ENCODE measurements at places on chromosomes 4 and X. TPM values are rescaled to one million over a fixed set of nuclear protein-coding genes. Genes with fewer than 3 reads are reported as not detected.

KDR gene
- 5.8 TPM for total RNA-seq

- DNase-seq, result no peak
These were observed 139.9 kb upstream of the USP9X start for GRCh38 chrX:40945361-40945713.

- no peak for DNase-seq
These were observed 306.8 kb downstream of the PDHA2 start for GRCh38 chr4:96146686-96147085.

DNA sequence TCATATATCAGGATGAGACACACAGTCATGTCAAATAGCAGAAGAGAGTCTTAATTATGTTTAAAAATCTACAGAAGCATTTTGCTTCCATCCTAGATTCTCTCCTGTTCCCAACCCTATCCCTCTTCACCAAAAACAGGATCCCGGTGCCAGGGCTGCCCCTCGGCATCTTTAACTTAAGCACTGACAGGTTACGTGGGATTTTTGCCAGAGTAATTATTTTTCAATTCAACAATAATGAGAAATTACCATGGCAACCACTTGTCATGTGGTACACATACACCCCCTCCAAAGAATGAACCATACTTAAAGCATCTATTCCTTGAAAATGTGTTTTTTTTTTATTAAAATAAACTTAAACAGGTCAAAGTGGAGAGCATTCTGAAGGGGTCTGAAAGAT lies 130.6 kb downstream of the LDB2 start:
- no peak for DNase-seq

NLGN4X gene
- total RNA-seq, result 6.2 TPM

DNA sequence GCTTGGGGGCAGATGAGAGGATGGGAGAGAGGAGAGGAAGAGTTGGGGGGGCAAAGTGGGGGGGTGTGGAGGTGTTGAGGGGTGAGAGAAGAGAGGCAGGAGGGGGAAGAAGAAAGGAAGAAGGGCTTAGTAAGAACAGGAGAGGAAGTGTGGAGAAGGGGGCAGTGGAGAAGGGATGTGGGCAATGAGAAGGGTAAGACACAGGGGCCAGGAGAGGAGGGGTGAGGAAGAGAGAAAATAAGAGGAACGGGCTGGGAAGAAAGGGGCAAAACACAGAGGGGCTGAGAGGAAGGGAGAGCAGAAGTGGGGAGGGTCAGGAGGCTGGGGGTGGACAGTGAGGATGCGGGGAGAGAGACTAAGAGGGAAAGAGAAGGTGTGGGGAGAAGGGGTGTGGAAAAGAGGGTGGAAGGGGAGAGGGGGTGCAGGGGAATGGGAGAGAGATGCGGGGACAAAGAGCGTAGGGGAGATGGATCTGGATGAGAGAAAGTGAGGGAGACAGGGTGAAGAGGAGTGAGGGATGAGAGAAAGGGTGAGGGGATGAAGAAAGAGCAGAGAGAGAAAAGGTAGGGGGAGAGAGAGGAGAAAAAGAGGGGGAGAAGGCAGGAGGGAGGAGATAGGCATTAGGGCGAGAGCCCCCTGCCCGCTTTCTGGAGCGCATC lies 12.9 kb downstream of the SH3KBP1 start:
- no peak for DNase-seq

CT45A1 gene
- not detected for total RNA-seq
